Memory B cell (primary cell): ENCODE measurements at places on chromosomes 6 and 20.

- no peak overlapping the region for H3K4me3 ChIP-seq
- H3K4me1 ChIP-seq, result peaks cover 8% of the 10 kb centered on the region
- H3K36me3 ChIP-seq, result peaks cover 56% of the 10 kb centered on the region
- H3K27ac ChIP-seq, result no peak overlapping the region
- no peaks in the 10 kb centered on the region for H3K27me3 ChIP-seq
Observed at GRCh38 chr6:170403451-170403850, 96.9 kb downstream of the FAM120B start.

DNA sequence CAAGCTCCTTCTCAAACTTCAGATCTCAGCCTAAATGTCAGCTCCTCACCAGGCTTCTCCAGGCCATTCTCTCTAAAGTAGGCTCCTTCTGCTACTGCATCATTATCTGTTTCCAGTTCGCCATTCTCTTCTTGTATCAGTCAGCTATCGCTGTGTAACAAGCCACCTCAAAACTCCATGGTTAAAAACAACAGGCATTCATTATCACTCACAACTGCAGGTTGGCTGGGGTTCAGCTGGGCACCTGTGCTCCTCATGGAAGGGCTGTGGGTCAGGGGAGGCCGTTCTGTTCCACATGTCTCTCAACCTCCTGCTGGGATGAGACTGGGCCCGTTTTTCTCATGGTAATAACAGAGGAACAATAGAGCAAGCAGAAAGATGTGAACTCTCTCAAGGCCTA is 28.7 kb downstream of the PRND start:
- DNase-seq, result no peak
- H3K36me3 ChIP-seq, result no peaks in the 10 kb centered on the region
- no peak overlapping the region for H3K27ac ChIP-seq
- no peak overlapping the region for H3K4me3 ChIP-seq
- H3K4me1 ChIP-seq, result peaks cover 2% of the 10 kb centered on the region
- no peaks in the 10 kb centered on the region for H3K27me3 ChIP-seq

DNA sequence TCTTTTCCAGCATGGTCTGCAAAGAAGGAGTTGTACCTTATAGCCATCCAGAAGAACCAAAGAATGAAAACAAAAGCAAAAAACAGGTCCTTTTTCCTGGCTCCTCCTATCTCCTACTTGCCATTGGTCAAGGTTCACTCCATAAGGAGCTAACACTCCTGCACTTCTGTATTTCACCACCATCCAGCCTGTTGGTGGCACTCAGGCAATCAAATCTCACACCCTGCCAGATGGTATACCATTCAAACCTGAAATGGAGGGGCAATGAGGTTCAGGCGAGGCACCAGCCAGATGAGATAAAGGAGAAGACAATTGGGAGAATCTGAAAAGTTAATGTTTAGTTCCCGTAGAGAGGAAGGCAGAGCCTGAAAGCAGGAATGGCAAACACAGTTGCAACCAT is 203.8 kb downstream of the ALDH8A1 start:
- H3K27me3 ChIP-seq, result peaks cover 2% of the 10 kb centered on the region
- DNase-seq, result no peak
- H3K36me3 ChIP-seq, result no peaks in the 10 kb centered on the region
- peaks cover 2% of the 10 kb centered on the region for H3K4me1 ChIP-seq
- no peak overlapping the region for H3K4me3 ChIP-seq

GRCh38 chr6:138434925-138435324 is 30.9 kb downstream of the HEBP2 start:
- H3K36me3 ChIP-seq, result no peaks in the 10 kb centered on the region
- peaks cover 9% of the 10 kb centered on the region for H3K27me3 ChIP-seq
- H3K4me1 ChIP-seq, result peaks cover 9% of the 10 kb centered on the region
- H3K27ac ChIP-seq, result no peak overlapping the region
- DNase-seq, result no peak

GRCh38 chr6:149111556-149112115 is 205.9 kb upstream of the TAB2 start:
- H3K4me1 ChIP-seq, result peaks cover 36% of the 10 kb centered on the region
- DNase-seq, result no peak
- H3K4me3 ChIP-seq, result peak overlapping the region; percentile 33
- no peaks in the 10 kb centered on the region for H3K27me3 ChIP-seq

DNA sequence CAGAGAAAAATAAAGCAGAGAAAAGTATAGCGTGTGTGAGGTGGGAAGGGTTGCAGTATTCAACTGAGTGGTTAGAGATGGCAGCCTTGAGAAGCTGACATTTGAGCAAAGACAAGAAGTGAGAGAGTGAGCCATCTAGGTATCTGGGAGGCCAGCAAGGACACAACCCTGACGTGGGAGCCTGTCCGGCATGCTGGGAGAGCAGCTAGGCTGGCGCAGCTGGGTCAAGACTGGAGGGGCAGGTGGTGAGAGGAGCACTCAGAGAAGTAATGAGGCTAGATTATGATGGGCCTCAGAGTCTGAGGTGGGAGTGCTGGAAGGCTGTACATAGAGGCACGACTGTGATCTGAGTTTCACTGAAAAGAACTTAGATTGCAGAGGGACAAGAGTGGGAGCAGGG is 12.9 kb downstream of the TTPAL start:
- H3K27ac ChIP-seq, result peak overlapping the region; percentile 25
- H3K4me1 ChIP-seq, result no peaks in the 10 kb centered on the region
- H3K27me3 ChIP-seq, result no peaks in the 10 kb centered on the region
- peaks cover 25% of the 10 kb centered on the region for H3K36me3 ChIP-seq
- DNase-seq, result no peak

GRCh38 chr6:105815661-105816555 is 270.2 kb upstream of the PRDM1 start:
- no peak for DNase-seq
- H3K4me1 ChIP-seq, result no peaks in the 10 kb centered on the region
- peaks cover 7% of the 10 kb centered on the region for H3K27me3 ChIP-seq
- no peak overlapping the region for H3K27ac ChIP-seq

GRCh38 chr20:40457404-40457803 is 231.6 kb downstream of the MAFB start:
- no peak for DNase-seq
- H3K27ac ChIP-seq, result no peak overlapping the region
- no peaks in the 10 kb centered on the region for H3K4me1 ChIP-seq

DNA sequence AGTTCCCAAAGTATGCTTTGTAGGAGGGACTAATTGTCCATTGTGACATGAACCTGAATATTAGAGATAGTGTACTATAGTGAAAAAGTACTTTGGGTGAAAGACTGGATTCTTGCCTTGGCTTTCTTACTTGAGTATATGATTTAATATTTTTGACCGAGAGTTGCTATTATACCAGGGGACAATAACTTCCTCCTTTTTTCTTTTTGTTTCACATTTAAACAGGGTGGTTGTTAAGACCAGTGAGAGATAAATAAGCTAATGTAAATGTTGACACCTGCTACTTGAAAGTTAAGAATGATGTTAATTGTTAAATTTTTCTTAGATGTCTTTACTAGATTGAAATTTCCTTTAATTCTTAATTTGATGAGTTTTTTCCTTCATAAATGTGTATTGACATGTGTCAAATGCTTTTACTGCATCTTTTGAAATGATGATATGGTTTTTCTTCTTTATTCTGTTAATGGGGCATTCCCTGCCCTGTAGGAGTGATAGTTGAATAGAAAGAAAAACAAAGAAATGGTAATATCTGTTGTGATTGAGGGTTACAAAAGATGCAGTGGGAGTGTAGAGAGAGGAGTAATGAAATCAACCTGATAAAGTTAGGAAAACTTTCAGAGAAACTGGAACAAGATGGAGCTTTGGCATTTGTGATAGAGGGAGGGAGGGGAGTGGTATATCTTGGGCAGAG is 48.4 kb downstream of the ZFAND3 start:
- peak overlapping the region; percentile 63 for H3K27ac ChIP-seq
- peak overlapping the region; percentile 53 for H3K4me3 ChIP-seq
- H3K27me3 ChIP-seq, result no peaks in the 10 kb centered on the region
- H3K36me3 ChIP-seq, result peaks cover 13% of the 10 kb centered on the region

- no peak for DNase-seq
- H3K27ac ChIP-seq, result no peak overlapping the region
Observed at GRCh38 chr6:83594941-83595340, 82.6 kb downstream of the PRSS35 start.

DNA sequence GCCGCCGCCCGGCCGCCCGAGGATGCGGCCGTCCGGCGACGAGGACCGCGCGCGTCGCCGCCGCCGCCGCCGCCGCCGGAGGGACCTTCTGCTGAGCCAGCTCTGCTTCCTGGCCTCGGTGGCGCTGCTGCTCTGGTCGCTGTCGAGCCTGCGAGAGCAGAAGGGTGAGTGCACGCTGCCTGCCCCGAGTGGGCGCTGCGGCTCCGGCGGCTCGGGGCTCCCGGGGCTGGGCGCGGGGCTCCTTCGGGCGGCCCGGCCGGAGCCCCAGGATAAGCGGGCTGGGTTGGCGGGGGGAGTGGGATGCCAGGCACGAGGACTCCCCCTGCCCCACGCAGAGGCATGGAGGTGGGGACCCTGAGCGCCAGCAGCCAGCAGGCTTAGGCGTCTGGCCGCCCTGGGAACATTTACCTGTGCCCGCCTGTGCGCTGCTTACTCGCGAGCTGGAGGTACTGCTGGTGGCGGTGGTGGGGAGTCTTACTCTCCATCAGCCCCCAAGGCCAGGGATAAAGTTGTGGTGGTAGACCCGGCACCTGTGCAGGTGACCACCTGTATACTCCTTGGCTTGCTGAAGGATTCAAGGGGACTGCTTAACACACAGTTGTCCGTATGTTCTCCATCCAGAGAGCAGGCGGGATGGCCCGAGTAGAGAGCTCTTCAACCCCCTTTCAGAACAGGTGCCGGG is 520 bp downstream of the SLC24A3 start:
- no peak overlapping the region for H3K27ac ChIP-seq
- no peak for DNase-seq
- peaks cover 4% of the 10 kb centered on the region for H3K4me1 ChIP-seq
- no peak overlapping the region for H3K4me3 ChIP-seq
- H3K27me3 ChIP-seq, result peaks cover 27% of the 10 kb centered on the region

DNA sequence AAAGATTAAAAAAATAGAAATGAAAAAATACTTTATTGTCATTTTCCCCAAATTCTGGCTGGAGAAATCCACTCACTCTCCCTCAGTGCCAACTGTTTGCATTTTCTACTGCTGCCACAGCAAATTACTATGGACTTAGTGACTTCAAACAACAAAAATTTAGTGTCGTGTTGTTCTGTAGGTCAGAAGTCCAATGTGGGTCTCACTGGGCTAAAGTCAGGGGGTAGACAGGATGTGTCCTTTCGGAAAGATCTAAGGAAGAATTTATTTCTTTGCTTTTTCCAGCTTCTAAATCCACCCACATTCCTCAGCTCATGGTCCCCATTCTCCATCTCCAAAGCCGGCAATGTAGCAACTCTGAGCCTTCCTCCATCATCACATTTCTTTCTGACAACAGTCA is 453.3 kb downstream of the KIF16B start:
- no peaks in the 10 kb centered on the region for H3K4me1 ChIP-seq
- no peak overlapping the region for H3K27ac ChIP-seq
- no peak for DNase-seq
- no peak overlapping the region for H3K4me3 ChIP-seq
- H3K27me3 ChIP-seq, result peaks cover 1% of the 10 kb centered on the region
- H3K36me3 ChIP-seq, result no peaks in the 10 kb centered on the region

DNA sequence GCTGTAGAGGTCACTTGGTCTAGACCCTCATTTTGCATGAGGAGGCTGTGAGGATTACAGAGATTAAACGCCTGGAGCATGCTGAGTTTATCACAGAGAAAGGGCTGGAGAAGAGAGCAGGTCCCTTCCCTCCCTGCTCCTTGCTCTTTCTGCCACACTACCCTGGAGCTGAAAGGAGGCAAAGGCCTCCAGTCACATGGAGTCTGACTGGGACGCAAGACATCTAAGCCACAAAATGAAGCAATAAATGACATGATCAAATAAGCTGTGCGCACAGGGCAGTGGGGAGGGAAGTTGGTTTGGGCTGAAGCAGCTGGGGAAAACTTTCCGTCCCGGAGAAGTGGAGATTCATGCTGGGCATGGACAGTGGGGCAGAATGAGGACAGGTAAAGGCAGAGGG is 33.3 kb downstream of the ATXN1 start:
- H3K27ac ChIP-seq, result no peak overlapping the region
- H3K27me3 ChIP-seq, result no peaks in the 10 kb centered on the region
- H3K36me3 ChIP-seq, result no peaks in the 10 kb centered on the region
- DNase-seq, result no peak
- no peak overlapping the region for H3K4me3 ChIP-seq

DNA sequence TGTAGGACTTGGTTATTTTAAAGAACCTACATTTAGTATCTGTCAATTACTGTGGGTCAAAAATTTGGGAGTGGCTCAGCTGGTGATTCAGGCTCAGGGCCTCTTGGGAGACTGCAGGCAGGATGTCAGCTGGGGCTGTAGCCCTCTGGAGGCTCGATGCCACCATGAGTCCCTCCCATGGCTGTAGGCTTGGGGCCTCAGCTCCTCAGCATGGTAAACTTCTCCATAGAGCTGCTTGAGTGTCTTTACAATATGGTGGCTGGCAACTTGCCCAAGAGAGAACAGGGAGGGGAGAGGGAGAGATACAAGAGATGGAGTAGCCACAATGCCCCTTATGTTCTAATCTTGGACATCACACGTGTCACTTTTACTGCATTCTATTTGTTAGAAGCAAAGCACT is 470.4 kb downstream of the CDH26 start:
- no peaks in the 10 kb centered on the region for H3K27me3 ChIP-seq
- no peak for DNase-seq
- H3K4me3 ChIP-seq, result no peak overlapping the region
- no peak overlapping the region for H3K27ac ChIP-seq
- H3K4me1 ChIP-seq, result no peaks in the 10 kb centered on the region

DNA sequence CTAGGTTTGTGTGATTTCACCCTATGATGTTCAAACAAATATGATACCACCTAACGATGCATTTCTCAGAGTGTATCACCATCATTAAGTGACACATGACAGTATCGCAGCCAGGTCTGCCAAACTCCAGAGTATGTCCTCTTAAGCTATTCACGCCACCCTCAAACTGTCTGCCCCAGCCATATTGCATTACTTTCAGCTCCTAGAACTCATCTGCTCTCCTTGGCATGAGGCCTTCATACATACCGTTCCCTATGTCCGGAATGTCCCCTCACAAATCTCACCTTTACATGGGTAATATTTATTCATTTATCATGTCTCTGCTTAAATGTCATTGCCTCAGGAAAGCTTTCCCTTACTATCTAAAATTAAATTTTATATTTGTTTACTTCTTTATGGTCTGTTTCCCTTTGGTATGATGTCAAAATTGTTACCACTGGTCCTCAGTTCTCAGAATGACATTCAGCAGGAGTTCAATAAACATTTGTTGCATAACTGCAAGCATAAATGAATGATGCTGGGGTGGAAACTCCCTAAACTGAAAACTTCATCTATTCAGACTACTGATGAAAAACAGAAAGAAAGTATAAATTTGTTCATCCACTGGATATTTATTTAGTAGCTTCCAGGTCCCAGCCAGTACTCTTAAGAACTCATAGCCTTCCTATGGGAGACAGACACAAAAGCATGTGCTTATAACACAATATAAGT is 3.2 kb downstream of the SESN1 start:
- no peaks in the 10 kb centered on the region for H3K36me3 ChIP-seq
- H3K27ac ChIP-seq, result peak overlapping the region; percentile 30
- peaks cover 37% of the 10 kb centered on the region for H3K4me1 ChIP-seq
- no peak overlapping the region for H3K4me3 ChIP-seq

- H3K4me1 ChIP-seq, result peaks cover 26% of the 10 kb centered on the region
- H3K4me3 ChIP-seq, result no peak overlapping the region
- H3K27me3 ChIP-seq, result no peaks in the 10 kb centered on the region
- DNase-seq, result no peak
- no peak overlapping the region for H3K27ac ChIP-seq
Observed at GRCh38 chr20:37777988-37778659, 84.3 kb downstream of the CTNNBL1 start.

GRCh38 chr6:101290346-101290745 is 103.2 kb upstream of the GRIK2 start:
- no peaks in the 10 kb centered on the region for H3K36me3 ChIP-seq
- H3K4me3 ChIP-seq, result no peak overlapping the region
- DNase-seq, result no peak
- H3K27ac ChIP-seq, result no peak overlapping the region
- H3K4me1 ChIP-seq, result no peaks in the 10 kb centered on the region

GRCh38 chr6:15171026-15171425 is 74.8 kb upstream of the JARID2 start:
- H3K4me3 ChIP-seq, result no peak overlapping the region
- H3K4me1 ChIP-seq, result peaks cover 2% of the 10 kb centered on the region
- no peaks in the 10 kb centered on the region for H3K36me3 ChIP-seq
